Stimulated activated CD8-positive, alpha-beta memory T cell treated with anti-CD3 and anti-CD28 coated beads, Interleukin-7, amount 100 ng/mL, for 48 hours (primary cell): ENCODE measurements at places on chromosomes 4 and X.

DNA sequence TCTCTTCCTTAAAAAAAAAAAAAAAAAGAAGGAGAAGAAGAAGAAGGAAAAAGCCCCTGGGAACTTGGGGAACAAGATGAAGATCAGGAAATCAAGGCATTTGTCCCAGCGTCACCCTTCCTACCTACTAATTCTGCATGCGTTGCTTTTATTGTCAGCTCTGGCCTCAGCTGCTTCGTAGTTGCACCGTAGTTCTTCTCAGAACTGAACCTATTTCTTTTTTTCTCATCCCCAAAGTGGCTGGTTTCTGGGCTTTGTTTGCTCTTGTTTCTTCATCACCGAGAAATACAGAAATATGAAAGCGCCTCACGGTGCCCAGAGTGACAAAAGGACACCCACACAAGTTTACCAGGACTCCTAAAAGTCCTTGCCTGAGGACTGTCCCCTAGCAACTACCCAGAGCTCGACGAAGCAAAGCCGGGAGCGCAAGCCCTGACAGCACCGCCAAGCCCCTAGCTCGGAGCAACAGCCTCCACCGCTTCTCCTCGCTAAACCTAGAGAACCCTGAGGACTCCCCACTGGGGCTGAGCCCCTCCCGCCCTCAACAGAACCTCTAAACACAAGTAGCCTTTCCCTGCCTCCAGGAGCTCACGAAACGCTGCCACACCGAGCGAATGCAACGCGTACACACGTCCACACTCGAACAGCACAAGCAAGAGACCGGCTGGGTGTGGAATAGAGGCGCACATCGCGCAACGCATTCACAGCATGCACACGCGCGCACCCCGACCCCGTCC lies 710 bp downstream of the PRKG2 start:
- no peak for DNase-seq

GRCh38 chr4:17283832-17284231 lies 228.1 kb downstream of the QDPR start:
- DNase-seq, result no peak

DNA sequence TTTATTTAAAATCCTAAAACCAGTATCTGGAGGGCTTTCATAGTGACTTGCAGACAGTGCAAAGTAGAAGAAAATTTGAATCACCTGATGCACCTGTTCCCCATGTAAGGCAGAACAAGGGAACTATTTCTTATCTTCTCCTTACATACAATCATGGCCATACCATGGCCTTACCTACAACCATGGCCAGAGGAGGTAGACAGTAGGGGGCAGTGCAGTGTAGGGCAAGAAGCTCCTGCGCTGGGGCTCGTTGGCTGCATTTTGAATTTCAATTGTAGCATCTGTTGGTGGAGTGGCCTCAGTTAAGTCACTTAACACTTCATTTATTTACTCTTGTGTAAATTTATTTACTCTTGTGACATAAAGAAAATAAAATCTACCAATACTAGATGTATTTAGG lies 33.0 kb downstream of the GALNTL6 start:
- no peak for DNase-seq

DNA sequence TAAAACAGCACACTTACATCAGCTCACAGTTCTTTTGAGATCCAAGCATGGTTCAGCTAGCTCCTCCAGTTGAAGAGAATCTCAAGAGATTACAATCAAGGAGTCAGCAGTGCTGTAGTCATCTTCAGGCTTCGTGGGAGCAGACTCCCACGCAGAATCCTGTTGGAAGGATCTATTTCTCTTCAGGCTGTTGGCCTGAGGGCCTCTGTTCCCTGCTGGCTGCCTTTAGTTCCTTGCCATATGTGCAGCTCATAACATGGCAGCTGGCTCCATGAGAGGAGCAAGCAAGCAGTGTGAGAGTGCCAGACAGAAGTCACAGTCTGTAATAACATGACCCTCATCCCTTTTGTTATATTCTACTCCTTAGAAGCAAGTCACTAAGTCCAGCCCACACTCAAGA lies 168.6 kb downstream of the COX18 start:
- no peak for DNase-seq

DNA sequence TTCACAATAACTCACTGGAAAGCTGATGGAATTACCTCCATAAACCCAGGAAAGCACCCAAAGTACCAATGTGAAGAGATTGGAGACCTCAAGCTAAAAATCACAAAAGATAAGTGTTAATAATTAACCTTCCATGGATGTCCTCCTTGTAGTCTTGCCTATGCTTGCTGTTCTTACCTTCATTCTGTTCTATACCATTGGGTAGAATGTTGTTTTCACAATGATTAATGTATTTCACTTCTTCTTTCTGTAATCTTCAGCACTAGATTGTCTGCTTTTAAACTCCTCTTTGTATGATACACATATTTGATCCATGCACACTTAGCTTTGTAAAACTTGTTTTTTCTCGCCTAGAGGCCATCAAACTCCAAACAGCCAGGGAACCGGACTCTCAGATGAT lies 570.3 kb downstream of the RAPGEF2 start:
- no peak for DNase-seq
